ENCODE measurements at places on chromosomes 6 and 20.

DNA sequence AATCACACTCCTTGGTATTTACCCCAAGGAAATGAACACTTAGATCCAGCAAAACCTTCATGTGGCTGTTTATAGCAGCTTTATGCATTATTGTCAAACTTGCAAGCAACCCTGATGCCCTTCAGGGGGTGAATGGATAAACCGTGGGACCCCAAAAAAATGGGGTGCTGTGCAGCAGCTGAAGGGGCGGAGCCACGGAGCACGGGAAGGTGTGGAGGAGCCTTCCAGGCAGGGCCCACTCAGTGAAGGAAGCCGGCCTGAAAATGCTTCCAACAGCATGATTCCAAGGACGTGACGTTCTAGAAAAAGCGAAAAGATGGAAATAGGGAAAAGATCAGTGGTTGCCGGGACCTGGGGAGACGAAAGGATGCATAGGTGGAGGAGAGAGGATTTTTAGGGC is 25.6 kb upstream of the FRMD1 start:
- no peak for DNase-seq

- DNase-seq = no peak
Observed at GRCh38 chr6:24997905-24998304, 62.1 kb upstream of the RIPOR2 start.

GRCh38 chr20:10453241-10453640 is 18.1 kb downstream of the SLX4IP start:
- DNase-seq = no peak

DNA sequence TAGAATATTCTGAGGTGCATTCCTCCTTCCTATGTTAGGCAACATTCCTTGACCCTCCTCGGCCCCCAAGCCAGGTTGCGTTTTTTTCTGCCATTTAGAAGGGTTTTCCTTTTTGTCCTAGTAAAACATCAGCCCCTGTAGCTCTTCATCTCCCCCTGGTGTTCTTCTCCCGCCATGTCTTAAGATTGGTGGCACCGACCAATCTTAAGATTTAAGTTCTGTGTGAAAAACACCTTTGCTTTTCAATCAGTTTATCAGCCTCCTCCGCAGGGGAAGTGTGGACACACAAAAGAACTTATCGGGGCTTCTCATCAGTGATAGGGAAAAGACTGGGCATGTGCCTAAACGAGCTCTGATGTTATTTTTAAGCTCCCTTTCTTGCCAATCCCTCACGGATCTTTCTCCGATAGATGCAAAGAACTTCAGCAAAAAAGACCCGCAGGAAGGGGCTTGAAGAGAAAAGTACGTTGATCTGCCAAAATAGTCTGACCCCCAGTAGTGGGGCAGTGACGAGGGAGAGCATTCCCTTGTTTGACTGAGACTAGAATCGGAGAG is 719 bp upstream of the EDN1 start:
- DNase-seq = peak; percentile 56

GRCh38 chr20:6819599-6819998 is 52.1 kb downstream of the BMP2 start:
- no peak for DNase-seq

DNA sequence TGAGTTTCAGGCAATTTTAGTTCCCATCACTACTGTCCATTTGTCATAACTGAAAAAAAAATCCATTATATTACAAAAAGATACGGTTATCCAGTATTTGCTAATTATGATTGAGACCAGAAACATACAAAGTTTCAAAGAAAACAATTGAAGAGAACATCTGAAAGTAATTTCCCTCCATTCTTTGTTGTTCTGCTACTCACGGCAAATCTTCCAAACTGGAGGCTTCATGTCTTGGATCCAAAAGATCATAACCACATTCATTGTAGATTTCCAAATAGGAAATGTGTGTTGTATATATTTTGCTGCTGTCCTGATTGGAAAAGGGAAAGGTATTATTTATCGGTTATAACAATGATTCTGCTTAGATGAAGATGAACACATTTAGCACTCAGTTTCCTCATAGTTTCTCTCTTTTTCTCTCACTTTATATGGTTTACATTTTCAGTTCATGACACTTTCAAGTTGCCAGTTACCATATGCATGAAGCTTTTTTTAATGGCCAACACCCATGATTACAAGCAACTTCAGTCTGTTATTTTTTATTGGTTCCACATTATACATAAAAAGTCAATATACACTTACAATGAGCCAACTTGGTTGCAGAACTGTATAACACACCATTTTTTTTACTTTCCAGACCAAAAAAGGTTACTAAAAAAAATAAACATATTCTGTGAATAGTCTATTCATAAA is 90.4 kb downstream of the KIF6 start:
- no peak for DNase-seq

- no peak for DNase-seq
Observed at GRCh38 chr6:168400037-168400436, 40.9 kb upstream of the SMOC2 start.

DNA sequence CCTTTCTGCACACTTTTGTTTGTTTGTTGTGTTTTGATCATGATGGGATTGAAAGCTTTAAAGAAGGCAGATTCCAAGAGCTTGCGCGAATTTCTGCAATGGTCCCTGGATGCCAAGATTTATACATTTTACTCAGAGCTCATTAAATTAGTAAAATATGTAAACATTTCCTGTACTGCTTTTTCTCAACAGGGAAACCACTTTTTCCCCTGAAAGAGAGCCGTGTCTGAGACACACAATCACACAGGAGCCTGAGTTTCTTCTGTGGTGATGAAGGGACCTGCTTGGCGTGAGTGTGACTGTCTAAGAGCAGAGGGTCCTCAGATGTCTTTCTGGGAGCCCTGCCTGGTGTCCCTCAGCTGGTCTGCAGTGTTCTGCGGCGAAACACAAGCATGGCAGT is 12.1 kb upstream of the TAGAP start:
- DNase-seq = no peak

DNA sequence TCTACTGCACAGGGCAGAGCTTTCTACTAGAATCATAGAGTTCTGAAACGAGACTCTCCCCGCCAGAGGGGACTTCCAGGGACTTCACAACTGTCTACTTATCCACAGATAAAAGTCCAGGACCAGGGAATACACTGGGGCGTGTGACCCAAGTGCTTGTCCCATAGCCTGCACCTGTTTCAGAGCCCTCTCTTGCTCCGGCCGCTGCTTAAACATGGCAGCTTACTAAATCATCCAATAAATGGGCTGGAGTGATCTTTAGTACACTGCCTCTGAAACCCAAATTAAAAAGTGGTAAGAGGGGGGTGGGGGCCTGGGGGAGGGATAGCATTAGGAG is 8.9 kb upstream of the RAB44 start:
- no peak for DNase-seq

DNA sequence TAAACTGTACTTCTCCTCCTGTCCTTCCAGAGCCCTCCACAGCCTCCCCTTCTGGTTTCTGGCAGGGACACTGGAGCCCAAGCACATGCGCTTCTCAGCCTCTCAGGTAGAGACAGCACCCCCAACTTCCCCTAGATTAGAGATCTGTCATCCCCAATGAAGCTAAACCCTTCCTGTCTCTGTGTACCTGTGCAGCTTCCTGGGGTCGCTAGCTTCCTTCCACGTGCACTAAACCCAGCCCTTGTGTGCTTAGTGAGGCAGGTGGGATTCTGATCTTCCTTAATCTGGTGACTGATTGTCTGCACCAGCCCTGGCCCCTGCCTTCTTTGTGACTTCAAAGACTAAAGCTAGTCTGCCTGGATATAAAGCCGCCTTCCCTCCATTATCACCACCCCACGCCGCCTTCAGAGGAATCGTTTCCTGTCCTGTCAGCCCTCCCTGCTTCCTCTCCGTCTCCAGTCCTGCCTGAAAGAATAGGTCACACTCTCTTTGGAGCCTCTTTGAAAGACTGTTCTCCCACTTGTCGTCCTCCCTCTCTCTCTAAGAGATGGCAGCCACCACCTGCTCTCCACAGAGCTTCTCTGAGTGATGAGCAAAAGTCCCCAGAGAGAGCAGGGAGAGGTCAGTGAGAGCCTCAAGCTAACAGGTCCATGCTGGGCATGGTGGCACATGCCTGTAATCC is 27.5 kb downstream of the CAPN11 start:
- DNase-seq = no peak

DNA sequence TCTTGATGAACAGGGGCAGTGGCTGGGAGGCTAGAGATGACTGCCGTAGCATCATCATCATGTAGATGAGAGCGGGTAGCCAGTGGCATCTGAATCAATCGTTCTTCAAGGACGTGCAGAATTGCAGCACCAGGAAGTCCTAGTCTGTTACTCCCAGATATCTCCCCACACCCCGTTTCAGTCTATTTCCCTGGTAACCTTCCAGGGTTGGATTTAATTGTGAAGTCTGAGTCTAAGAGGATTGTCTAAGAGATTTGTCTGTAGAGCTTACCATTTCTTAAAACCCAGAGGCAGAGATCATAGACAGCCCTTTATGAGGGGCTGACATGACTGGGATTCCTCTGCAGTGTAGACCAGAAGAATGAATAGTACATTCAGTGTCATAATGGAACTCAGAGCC is 16.6 kb upstream of the CD83 start:
- DNase-seq = no peak

- DNase-seq = no peak
Observed at GRCh38 chr6:112320561-112321318, 26.4 kb upstream of the RFPL4B start.

DNA sequence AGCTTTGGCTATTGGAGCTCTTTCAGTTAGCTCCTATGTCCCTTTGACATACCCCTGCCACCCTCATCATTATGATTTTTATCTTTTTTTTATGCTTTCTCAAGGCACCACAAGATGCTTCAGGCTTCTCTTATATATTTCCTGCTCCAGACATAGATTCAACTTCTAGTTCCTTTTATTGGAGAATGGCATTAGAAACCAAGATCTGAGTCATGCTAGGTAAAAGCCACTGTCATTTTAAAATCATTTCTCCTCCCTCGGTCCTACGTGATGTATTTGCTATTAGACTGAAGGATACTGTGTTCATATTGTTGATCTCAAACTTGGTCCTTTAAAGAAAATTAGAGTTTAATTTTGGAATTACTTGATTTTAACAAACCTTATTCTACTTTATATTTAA is 8.3 kb downstream of the TENT5A start:
- no peak for DNase-seq

All from NT2/D1 (cell line).